Muscle of back (tissue), 13 donors: ENCODE measurements at places on chromosomes 12 and 14. TPM values are rescaled to one million over a fixed set of nuclear protein-coding genes. Genes with fewer than 3 reads are reported as not detected.

DNA sequence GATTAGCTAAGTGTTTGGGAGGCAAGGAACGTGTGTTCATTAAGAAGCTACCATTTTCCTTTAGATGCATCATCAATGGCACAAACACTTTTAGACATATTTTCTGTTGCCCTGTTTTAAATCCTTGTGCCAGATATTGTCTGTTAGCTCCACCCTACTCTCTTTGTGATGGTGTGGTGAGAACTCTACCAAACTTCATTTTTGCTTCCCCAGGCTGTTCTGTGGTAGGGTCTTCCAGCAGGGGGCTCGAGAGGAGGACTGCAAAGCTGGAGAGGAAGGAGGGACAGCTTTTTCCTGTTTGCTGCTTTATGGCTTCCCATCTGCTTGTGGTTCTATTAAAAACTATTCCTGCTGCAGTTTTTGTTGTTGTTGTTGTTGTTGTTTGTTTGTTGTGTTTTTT is 23.8 kb upstream of the STRAP start:
- no peak for DNase-seq

DNA sequence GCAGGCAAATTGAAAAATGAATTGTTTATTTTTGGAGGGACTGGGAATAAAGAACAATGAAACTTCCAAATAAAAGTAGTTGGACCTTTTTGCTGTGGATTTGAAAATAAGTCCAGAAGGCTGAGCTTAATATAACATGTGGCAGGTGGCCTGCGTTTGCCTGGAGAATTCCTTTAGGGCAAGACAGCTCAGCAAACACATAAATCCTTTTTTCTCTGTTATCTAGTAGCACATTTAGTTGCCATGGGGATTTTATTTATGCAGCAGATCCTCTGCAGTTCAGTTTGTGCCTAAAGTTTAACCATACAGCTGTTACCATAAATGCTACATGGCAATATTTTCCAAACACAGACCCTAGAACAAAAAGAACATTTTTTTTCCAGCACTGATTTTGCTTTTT is 180.0 kb downstream of the NPAS3 start:
- DNase-seq, result peak; percentile 50

The PIWIL1 gene
- polyA plus RNA-seq, result 0.23 TPM

The ITGA7 gene
- 194 TPM for polyA plus RNA-seq

DNA sequence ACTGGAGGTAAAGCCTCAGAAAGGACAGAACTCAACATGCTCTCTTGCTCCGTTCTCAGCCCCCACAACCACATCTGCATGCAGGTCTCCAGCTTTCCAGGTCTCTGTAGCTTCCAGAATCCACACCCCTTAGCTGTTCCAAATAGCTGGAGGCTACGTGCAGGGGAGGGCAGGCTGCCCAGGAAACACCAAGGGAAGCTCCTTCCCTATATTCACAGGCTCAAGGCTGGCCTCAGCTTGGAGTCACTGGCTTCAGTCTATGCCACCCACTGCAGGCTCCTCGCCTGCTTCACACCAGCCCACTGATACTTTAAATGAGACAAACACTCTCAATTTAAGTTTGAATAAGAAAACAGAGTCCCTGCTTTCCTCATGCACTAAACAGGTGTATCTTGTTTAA is 73.3 kb downstream of the ASCL4 start:
- DNase-seq, result no peak

- no peak for DNase-seq
Measured at GRCh38 chr12:110996415-110996814, 76.0 kb upstream of the MYL2 start.

The GPRC5A gene
- 1.5 TPM for polyA plus RNA-seq

DNA sequence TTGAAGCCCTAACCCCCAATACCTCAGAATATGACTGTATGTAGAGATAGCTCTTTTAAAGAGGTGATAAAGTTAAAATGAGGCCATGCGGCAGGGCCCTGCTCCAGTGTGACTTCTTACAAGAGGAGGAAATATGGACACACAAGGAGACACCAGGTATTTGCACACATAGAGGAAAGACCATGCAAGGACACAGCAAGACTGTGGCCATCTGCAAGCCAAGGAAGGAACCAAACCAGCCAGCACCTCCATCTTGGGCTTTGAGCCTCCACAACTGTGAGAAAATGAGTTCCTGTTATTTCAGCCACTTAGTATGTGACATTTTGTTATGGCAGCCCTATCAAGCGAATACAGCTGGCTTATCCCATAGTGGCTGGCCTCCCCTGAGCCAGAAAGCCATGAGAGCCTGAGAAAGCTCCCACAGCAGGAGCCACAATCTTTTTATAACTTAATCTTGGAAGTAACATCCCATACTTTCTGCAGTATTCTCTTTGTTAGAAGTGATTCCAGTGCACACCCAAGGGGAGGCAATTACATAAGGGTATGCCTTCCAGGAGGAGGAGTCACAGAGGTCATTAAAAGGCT is 48.0 kb downstream of the TGFB3 start:
- no peak for DNase-seq
